GM23338 (cell line): ENCODE measurements at places on chromosomes 5 and 9. TPM values are rescaled to one million over a fixed set of nuclear protein-coding genes. Genes with fewer than 3 reads are reported as not detected.

GRCh38 chr5:31867219-31867618, 228.3 kb downstream of the PDZD2 start:
- no peaks in the 10 kb centered on the region for H3K36me3 ChIP-seq
- H3K4me1 ChIP-seq, result peaks cover 14% of the 10 kb centered on the region
- DNase-seq, result no peak
- no peak overlapping the region for H3K4me3 ChIP-seq

DNA sequence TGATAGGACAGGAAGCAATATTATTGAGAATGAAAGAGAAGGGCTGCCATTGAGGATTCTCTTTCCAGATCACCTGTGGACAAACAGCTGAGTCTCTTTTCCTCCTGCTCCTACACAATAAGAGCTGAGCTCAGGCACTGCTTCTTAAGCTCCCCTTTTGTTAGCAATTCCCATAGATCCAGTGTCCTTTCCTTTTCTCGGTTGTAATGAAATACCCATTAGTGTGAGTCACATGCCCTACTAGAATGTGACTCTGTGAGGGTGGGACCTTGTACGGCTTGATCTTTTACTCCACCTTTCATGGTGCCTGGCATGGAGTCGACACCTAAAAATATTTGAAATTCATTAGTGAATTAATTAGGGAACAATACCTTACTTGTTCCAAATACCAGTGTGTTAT, 269.2 kb downstream of the NR3C1 start:
- H3K36me3 ChIP-seq, result no peaks in the 10 kb centered on the region
- no peak overlapping the region for H3K4me3 ChIP-seq
- DNase-seq, result no peak
- H3K27me3 ChIP-seq, result no peaks in the 10 kb centered on the region
- no peaks in the 10 kb centered on the region for H3K4me1 ChIP-seq

The PLAC8L1 gene
- not detected in 2 replicates for total RNA-seq

The LRRTM2 gene
- total RNA-seq, result not detected in 2 replicates

DNA sequence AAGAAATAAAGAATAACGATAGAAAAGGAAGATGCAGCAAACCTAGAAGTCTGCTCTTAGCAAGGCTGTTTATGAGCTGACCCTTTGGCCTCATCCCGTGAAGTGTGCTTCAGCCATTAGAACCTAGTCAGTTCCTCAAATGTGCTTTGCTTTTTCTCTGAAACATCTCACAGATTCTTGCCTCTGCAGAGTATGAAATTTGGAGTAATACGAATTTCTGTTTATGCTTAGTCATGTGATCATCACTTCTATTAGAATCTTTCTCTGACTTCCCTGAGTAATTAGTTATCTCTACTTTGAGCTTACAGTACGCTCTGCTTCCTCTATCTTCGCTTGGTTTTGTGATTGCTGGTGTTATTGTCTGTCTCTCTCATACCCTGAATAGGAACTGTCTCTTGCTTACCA, 11.3 kb downstream of the CYSTM1 start:
- DNase-seq, result no peak
- H3K4me3 ChIP-seq, result no peak overlapping the region
- H3K27ac ChIP-seq, result no peak overlapping the region
- H3K27me3 ChIP-seq, result no peaks in the 10 kb centered on the region
- H3K4me1 ChIP-seq, result peaks cover 19% of the 10 kb centered on the region

DNA sequence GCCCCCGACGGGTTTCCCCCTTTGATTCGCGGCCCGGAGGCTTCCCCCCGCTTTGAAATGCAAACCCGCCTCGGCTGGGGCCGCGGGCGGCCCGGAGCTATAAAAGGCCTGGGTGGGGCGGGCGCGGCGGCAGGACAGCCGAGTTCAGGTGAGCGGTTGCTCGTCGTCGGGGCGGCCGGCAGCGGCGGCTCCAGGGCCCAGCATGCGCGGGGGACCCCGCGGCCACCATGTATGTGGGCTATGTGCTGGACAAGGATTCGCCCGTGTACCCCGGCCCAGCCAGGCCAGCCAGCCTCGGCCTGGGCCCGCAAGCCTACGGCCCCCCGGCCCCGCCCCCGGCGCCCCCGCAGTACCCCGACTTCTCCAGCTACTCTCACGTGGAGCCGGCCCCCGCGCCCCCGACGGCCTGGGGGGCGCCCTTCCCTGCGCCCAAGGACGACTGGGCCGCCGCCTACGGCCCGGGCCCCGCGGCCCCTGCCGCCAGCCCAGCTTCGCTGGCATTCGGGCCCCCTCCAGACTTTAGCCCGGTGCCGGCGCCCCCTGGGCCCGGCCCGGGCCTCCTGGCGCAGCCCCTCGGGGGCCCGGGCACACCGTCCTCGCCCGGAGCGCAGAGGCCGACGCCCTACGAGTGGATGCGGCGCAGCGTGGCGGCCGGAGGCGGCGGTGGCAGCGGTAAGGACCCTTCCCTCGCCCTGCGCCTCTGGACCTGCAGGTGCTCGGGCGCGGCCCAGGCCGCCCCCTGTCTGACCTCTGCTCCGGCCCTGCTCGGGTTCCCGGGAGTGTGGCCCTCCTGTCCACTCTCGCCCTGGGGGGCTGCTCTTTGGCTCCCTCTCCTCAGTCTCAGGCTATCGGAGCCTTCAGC, at the start of gene CDX1:
Gene CDX1, plus strand, starts transcription at position 129 of the 862 bp plus-strand sequence. Its CDS starts 99 bp downstream, at position 228.
- H3K4me1 ChIP-seq, result no peaks in the 10 kb centered on the region; the same call in 1 of the 2 replicates
- DNase-seq, result peak; percentile 55
- peak within 1 kb of the TSS; percentile 48; the same call in 1 of the 2 replicates for H3K4me3 ChIP-seq
- H3K27me3 ChIP-seq, result peaks cover 78% of the 10 kb centered on the region
- no peak within 1 kb of the TSS for H3K27ac ChIP-seq
